Stimulated activated naive CD4-positive, alpha-beta T cell (primary cell): ENCODE measurements at places on chromosomes 12 and 14.

GRCh38 chr12:52605542-52605941 is 4.3 kb upstream of the KRT72 start:
- no peak for DNase-seq

DNA sequence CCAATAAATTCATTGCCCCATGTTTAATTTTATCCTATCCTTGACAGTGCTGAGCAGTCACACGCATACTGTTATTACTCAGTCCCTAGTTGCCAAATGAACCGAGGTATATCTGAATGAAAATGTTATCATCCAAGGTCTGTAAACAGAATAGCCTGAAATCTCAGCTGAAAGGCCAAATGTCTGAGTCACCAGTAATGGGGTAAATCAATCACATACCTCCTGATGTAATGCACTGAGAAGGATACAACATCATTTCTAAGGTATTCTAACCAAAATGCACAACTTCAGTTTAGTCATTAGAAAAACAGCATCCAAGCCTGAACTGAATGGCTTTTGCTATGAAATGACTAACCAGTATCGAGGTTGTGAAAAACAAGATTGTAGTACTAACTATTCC is 228.6 kb downstream of the DPF3 start:
- no peak for DNase-seq

DNA sequence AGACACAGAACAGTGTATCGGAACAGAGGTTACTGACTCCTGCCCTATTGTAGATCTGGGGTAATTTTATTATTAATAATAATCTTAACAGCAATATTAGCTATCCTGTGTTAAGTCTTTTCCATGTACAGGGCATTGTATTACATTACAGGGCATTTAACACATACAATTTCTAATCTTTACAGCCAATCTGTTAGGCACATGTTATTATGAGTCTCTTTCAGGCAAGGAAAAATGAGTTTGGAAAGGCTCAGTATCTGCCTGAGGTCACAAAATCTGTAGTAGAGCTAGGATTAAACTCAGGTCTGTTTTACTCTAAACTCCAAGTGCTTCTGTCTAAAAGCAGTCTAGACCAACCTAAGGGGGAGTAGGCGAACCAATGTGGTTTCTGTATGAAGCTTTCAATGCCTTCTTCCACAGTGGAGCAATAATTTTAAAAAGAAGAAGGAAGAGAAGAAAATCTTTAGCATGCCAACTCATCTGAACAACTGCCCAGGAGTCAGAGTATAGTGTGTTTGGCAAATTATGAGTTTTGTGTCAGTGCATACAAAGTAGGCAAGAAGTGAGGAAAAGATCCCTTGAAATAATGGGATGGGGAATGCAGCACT is 192.6 kb downstream of the CHST11 start:
- no peak for DNase-seq

GRCh38 chr14:105908006-105908405 is 381.6 kb downstream of the TMEM121 start:
- DNase-seq = no peak

GRCh38 chr12:15794196-15794595 is 5.0 kb upstream of the EPS8 start:
- DNase-seq = no peak

- DNase-seq = no peak
Observed at GRCh38 chr12:55972911-55973598, 823 bp upstream of the RAB5B start.

DNA sequence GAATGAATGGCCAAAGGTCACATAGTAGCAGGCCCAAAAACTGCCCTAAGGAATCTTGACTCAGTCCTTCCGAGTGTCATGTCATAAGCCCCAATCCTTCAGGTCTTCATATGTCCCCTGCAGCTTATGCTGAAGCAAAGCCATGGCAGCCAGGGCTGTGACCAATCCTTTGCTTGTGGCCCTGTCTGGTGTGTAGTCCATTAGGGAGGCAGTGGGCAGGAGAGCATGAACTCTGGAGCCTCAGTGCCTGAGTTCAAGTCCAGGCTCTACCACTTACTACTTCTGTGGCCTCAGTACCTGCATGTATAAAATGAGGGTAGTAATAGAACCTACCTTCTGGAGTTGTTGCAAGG is 20.3 kb downstream of the PLEKHG3 start:
- no peak for DNase-seq

- DNase-seq = no peak
Observed at GRCh38 chr12:1217191-1217949, 226.3 kb downstream of the ERC1 start.

GRCh38 chr12:113190761-113191160 is 5.2 kb downstream of the RITA1 start:
- DNase-seq = no peak

- DNase-seq = no peak
Observed at GRCh38 chr14:94522115-94522724, 13.0 kb upstream of the SERPINA12 start.

DNA sequence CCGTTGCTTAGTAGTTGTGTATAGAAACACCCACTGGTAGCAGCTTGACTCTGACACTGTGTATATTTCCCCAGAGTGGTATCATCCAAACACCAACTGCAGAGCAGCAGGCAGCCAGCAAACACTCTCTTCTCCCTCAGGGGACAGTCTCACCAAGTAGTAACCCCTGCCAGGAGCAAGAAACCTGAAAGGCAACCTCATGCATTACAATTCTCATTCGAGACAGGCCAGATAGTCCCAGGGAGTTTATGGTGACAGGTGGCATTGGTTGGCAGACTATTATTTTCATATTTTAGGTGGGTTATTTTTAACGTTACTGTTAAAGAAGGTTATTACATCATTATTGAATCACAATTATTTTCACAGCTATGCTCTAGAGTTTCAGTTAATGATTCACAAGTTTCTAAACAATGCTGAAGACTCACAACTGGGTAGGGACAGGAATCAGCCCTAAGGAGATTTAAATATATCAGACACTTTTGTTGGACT is 222.8 kb downstream of the EGLN3 start:
- DNase-seq = no peak

- no peak for DNase-seq
Observed at GRCh38 chr12:69284131-69284530, 44.8 kb downstream of the CPSF6 start.

DNA sequence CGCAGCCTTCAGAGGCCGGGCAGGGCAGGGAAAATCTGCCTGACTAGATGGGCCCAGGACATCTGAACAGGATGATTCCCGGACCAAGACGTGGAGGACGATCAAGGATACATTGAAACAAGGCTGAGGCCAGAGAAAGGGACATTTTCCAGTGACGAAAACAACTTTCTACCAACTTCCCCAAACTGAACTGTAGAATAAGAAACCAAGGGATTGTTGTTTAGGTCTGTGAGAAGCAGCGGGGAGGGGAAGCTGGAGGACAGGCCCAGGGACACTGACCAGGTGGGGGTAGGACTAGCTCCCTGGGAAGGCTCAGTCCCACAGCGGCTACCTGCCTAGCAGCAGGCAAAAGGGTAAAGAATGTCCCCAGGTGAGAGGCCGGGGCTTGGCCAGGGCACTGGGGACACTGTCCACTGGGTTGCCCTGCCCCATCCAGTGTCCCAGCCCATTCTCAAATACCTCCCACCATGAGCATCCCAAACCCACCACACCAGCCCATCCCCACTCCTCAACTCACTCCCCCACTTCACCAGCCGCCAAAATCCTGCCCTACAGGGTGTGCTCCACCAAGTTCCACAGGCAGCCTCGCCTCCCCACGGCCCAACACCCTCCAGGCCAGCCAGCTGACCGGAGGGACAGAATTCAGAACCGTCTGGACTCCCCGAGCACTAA is 995 bp downstream of the TNFRSF1A start:
- no peak for DNase-seq

GRCh38 chr12:4293299-4293965 is 19.9 kb downstream of the CCND2 start:
- no peak for DNase-seq

- DNase-seq = no peak
Observed at GRCh38 chr12:4034921-4035320, 161.7 kb upstream of the PARP11 start.

GRCh38 chr14:22630066-22630465 is 14.1 kb downstream of the OR6J1 start:
- DNase-seq = no peak

DNA sequence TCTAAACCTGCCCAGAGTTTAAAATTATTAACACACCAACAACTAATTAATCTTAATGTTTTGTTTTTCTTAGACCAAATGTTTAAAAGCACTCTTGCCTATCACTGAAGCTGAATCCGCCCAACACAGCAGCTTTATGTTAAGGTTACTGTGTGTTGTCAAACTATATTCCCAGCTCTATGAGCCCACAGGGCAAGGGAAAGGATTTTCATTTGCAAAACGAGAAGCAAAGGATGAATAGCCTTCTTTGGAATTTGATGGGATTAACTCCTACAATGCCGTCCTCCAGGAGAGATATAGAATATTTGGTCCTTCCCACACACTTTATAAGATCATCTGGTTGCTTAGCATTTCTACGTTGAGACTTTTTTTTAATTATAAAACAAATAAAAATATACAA is 43.7 kb downstream of the DUSP16 start:
- DNase-seq = no peak

DNA sequence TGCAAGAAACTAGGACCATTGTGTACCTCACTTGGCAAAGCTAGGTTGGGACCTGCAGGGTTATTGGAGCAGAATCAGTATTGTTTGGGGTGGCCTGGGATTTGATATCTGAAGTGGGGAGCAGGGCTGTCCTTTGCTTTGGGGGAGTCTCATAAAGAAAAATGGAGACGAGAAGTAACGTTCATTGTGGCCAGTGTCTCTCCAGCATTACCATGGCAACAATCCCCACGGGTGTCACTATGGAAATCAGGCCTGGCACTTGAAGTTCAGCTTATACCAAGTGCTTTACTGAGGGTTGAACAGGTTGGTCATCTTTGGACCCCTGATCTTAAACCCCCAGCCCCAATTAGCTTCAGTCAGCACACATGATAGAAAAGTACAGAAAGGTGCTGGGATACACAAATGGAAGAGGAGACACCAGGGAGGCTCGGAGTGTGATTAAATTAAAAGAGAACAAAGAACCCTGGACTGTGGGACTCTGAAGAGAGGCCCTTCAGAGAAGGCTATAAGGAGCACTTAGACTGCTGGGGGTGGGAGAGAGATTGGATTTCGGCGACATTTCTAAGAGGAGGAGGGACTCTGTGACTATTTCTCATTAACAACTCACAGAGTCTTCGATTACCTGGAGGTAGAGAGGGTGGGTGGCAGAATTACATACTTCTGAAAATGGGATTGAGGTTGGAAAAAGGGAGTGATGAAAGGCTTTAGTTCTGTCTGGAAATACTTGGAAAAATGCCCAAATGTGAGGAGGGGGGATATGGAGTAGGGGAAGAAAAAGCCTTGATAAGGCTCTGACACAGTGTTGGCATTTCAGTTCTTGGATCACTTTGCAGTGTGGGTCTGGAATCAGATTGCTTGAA is 3.7 kb downstream of the KIF5A start:
- no peak for DNase-seq

DNA sequence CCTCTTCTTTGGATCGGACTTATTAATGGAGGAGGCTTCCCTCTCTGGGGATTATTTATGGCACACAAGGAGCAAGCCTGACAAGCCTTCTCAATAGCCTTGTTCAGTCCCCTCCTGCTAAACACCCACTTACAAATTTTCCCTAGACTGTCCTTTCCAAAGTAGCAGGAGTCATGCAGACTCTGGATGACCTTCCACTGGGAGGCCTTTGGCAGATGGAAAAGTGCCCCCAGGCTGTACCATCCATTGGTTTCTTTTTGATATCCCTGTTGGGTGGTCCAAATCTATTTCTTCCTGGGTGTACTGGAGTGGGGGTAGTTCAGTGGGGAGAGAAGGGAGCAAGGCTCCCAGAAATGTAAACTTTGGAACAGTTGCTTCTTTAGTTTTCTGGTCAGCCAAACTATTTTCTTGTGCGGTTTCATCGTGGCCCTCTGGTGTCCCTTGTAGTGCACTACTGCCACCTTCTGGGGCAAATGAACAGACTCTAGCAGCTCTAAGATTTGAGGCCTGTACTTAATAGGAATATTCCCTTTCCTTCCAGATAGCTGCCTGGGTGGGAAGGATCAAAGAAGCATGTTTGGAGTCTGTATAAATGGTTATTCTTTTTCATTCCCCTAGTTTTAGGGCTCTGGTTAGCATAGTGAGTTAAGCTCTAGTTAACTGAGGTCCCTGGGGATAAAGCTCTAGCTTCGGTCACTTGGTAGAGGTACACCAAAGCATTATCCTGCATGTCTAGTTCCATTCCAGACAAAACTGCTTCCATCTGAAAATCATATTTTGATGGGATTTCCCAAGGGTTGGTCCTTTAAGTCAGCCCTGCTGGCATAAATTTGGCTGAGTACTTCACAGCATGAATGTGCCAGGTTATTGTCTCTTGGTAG is 409.5 kb downstream of the SLC6A15 start:
- DNase-seq = no peak

GRCh38 chr12:65511912-65512311 is 233.4 kb downstream of the MSRB3 start:
- DNase-seq = no peak

- no peak for DNase-seq
Observed at GRCh38 chr12:89357297-89357730, 5.0 kb upstream of the DUSP6 start.

DNA sequence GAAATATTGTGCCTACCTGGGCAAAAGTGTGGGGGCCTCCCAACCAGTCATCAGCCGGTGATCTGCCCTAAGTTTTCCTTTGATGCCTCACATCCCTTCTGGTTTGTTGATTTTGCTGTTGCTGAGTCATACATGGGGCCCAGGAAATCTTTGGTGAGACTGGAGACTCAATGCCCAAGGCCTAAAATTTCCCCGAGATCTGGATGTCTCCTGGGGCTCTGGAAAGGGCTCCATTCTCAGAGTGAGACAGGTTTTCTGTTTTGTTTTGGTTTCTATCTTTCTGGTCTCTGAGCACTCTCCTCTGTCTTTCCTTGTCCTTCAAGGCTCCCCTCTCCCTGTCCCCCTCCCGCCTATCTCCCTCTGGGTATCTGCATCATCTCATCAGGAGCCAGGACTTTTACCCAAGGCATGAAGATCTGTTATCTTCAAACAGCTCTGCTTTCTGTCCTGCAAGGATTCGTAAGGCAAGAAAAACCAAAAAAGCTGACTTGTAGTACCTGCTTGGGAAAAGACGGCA is 152.8 kb upstream of the MAX start:
- no peak for DNase-seq

- DNase-seq = no peak
Observed at GRCh38 chr12:2432856-2433255, 361.9 kb upstream of the FKBP4 start.

DNA sequence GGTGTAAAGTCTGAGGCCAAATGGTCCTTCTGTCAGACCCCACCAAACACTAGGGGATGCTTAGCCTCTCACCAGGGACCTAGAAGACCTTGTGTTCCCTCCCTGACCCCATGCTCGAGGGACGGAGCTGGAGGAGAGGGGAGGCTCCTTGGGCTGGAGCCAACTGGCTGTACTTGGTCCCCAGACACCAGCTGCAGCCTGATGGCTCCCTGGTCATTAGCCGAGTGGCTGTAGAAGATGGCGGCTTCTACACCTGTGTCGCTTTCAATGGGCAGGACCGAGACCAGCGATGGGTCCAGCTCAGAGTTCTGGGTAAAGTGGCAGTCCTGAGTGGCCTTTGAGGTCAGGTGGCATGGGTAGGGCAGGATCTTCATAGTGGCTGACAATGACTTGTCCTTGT is 29.0 kb downstream of the PAPLN start:
- no peak for DNase-seq

- DNase-seq = no peak
Observed at GRCh38 chr12:105982022-105982421, 156.7 kb downstream of the NUAK1 start.
